OCI-LY7 (cell line): ENCODE measurements at places on chromosomes 13 and 19. TPM values are rescaled to one million over a fixed set of nuclear protein-coding genes. Genes with fewer than 3 reads are reported as not detected.

GRCh38 chr19:42242069-42242511 is 312 bp downstream of the GSK3A start:
- peak; percentile 43 for DNase-seq

- DNase-seq: peak; percentile 2
Measured at GRCh38 chr13:71320452-71320851, 546.6 kb downstream of the DACH1 start.

DNA sequence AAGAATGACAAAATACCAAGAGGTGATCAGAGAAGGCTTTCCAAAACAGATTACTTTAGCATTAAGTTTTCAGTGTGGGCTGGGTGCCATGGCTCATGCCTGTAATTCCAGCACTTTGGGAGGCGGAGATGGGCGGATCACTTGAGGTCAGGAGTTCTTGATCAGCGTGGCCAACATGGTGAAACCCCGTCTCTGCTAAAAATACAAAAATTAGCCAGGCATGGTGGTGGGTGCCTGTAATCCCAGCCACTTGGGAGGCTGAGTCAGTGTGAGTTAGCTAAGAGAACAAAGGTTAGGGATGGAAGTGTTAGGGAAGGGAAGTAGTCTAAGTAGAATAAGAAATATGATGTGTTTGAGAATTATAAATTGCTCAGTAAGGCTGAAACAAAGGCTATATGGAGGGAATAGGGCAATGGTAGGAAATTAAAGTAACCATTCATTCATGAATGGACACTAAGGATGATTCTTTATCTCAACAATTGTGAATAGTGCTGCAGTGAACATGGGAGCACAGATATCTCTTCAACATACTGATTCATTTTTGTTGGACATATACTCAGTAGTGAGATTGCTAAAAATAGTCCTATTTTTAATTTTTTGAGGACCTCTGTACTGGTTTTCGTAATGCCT is 3.9 kb upstream of the RCBTB2 start:
- no peak for DNase-seq

DNA sequence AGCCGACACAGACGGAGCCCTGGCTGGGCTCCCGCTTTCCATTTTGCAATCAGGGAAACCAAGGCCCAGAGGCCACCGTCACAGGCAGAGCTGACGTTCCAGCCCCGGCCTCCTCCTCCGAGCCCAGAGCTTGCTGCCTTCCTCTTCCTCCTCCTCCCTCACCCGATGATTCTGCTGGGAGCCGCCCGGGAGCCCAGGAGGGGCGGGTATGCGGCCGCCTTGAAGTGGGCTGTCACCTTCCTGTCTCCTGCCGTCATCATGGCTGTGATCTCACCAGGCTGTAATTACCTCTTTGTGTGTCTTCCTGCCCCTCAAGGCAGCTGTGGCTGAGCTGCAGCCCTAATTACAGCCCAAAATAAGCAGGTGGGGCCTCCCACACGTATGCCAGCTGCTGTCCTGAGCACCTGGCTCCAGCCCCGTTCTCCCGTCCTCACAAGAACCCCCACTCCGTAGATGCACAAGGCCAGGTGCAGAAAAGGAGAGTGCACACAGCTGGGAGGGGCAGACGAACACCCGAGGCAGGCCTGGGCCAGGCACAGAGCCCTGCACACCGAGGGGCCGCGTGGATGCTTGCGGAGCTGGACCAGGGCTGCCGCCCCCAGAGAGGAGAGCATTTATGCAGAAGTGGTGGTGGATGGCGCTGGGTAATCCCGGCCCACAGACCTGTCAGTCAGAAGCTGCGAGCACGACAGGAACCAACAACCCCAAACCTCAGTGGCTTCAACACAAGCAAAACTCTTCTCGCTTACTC is 4.0 kb downstream of the TPGS1 start:
- peak; percentile 84 for DNase-seq

Gene KLK3
- total RNA-seq: not detected in 2 replicates
